ENCODE measurements at places on chromosomes 2 and 18.

- DNase-seq: no peak
Measured at GRCh38 chr2:215839309-215839708, 174.0 kb downstream of the MREG start.

GRCh38 chr2:160731415-160731814 lies 237.8 kb upstream of the RBMS1 start:
- no peak for DNase-seq

GRCh38 chr2:225041207-225041850 lies 939 bp downstream of the DOCK10 start:
- DNase-seq: peak; percentile 37

GRCh38 chr2:234839285-234839684 lies 112.5 kb upstream of the SH3BP4 start:
- DNase-seq: no peak

- DNase-seq: no peak
Measured at GRCh38 chr2:121192576-121192975, 92.4 kb downstream of the TFCP2L1 start.

DNA sequence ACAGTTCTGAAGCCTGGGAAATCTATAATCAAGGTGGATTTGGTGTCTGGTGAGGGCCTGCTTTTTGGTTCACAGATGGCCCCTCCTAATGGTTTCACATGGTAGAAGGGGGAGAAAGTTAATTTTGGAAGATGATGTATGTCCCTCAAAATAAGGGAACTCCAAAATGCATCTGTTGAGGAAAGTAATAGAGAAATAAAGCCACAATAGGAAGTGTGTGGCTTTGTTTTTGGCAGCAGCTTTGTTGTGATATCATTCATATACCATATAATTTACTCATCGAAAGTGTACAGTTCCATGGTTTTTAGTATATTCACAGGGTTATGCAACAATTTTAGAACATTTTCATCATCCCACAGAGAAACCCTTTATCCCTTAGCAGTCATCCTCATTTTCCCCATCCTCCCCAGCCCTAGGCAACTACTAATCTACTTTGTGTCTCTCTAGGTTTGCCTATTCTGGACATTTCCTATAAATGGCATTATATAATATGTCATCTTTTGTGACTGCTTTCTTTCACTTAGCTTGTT lies 274.0 kb upstream of the FAM98A start:
- DNase-seq: no peak

GRCh38 chr2:187442378-187442777 lies 5.7 kb downstream of the CALCRL start:
- DNase-seq: no peak

- no peak for DNase-seq
Measured at GRCh38 chr2:237091779-237092436, 6.2 kb downstream of the COPS8 start.

DNA sequence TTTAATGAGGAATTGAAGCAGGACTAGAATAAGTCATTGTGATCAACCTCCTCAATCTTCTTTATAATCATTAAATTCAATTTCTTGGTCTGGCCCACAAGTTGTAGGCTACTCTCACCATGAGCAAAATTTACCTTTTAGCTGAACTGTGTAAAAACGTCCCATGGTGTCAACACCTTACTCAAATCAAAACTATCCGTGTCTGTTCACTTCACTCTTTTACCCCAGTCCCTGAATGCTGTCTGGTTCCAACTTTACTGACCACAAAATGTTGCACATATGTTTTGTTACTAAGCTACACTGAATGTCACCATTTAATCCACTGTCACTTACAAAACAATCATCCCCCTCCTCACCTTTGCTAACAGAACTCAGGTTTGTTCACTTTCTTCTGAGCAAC lies 951.6 kb upstream of the SLC39A10 start:
- DNase-seq: no peak

DNA sequence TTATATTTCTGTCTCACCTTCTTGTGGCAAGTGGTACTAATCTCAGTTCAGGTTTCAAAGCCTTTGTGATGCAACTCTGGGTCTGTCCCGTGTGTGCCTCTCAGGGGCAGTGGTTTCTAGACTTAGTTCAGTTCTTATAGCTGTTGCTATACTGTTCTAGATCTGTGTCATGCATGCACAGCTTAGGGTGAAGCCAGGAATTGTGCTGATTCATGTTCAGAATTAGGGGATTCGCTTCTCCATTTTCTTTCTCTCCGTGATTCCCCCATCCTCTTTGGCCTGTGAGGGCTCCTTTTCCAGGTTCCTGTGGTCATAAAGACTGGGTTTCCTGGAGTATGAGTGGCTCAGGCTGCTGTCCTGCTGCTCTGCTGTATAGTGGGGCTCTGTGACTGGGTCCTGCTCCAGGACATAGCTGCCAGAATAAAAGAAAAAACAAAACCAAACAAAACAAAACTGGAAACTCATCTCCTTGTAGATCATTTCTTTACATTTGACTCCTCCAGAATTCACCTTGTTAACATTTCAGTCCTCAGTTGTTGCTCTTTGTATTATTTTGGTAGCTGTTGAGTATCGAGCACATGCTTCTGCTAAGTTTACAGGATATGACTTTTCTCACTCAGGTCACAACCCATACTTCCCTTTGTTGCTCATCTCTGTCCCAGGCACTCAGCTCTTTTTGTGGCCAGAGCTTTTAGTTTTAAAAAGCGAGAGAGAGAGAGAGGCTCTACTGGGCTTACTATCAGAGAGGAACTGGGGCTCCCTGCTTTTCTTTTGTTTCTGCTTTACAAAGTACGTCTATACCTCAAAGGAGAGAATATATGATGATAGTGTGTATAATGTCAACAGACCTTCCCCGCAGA lies 34.2 kb downstream of the CERS6 start:
- no peak for DNase-seq

- no peak for DNase-seq
Measured at GRCh38 chr18:11791131-11791530, 60.1 kb upstream of the CHMP1B start.

- no peak for DNase-seq
Measured at GRCh38 chr2:106158871-106159270, 35.2 kb downstream of the UXS1 start.

- DNase-seq: no peak
Measured at GRCh38 chr18:44837482-44838180, 156.9 kb downstream of the SETBP1 start.

DNA sequence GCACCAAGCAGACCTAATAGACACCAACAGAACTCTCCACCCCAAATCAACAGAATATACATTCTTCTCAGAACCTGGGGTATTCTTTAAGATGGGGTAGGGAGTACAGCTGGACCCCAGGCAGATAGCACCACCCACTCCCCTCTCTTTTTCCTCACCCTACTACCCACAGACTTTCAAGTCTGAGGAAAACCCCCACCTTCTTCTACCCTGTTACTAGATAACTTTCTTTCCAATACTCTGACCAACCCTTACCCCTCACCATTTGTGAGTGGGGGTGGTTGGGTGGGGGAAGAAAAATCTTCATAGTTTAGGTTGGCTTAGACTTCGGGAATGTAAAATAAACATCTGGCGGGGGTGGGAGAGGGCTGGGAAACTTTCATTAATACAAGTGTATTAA lies 20.3 kb upstream of the ZBTB14 start:
- no peak for DNase-seq

DNA sequence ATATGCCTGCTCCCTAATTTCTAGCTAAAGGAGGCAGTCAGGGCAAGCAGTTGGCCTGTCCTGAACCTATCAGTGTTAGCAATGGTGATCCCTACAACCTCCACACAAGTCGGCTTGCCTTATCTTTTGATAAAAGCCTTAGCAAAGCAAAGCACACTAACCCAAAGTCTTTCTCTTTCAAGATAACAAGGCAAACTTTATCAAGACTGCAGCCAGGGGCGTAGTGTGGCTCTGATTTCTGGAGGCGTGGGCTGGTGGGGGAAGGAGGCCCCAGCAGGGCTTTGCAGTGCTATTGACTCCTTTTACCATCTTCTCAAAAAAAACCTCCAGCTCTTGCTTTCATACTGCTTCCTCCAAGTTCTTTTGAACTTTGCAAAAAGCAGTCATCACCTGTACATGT lies 40.2 kb upstream of the LAMA1 start:
- DNase-seq: no peak

GRCh38 chr2:27264753-27265535 lies 2.1 kb upstream of the SLC30A3 start:
- peak; percentile 23 for DNase-seq

DNA sequence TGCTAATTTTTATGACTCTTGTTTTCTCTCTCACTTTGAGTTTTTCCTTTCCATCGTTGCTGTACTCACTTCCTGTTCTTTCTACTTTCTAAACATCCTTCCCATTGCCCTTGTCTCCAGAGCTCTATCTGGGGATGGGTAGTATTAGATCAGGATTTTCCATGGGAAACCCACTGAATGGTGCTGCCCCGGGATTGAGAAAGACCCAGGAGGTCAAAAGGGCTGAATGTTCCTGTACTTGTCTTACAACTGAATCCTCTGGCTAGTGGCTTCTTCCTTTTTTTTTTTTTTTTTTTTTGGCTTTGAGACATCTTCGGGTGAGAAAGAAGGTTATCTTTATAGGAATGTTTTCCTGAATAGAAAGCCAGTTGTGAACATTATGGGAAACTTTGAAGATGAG lies 364.8 kb upstream of the SLC14A2 start:
- no peak for DNase-seq

DNA sequence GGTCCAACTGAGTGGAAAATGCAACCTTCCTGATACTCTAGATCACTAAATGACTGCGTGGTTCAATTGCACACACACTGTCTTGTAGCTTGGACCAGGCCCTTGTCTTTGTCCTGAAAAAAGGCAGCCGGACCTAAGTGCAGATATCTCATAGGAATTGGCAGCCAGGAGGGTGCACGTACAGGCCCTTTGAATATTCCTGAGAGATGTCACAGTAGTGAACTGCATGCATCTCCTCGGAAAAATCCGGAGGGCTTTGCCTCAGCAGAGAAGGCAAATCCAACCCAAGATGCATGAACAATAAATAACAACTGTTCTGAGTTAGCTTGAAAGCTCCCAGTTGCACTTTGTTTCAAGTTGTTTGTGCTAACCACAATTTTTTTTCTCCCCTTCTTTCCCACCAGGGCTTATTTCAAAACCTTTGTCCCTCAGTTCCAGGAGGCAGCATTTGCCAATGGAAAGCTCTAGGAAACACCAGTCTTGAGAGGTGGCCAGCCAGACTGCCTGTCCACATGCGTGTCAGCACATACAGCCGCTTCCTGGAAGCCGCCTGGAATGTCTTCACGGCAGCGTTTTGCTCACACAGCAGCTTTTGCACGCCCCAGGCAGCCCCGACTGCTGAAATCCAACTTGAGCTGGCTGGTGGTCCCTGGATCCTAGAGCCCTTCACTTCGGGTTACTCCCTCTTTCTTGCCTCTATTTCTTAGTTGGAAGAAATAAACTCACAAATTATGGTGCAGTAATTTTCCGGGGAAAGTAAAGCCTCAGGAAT lies 54.4 kb upstream of the FOSL2 start:
- DNase-seq: no peak

GRCh38 chr2:17226941-17227490 lies 291.2 kb downstream of the RAD51AP2 start:
- DNase-seq: no peak

- no peak for DNase-seq
Measured at GRCh38 chr18:61896757-61897156, 4.0 kb upstream of the RNF152 start.

GRCh38 chr2:36695746-36696415 lies 626 bp upstream of the VIT start:
- DNase-seq: no peak

- no peak for DNase-seq
Measured at GRCh38 chr2:158667586-158667985, 127.5 kb upstream of the DAPL1 start.

DNA sequence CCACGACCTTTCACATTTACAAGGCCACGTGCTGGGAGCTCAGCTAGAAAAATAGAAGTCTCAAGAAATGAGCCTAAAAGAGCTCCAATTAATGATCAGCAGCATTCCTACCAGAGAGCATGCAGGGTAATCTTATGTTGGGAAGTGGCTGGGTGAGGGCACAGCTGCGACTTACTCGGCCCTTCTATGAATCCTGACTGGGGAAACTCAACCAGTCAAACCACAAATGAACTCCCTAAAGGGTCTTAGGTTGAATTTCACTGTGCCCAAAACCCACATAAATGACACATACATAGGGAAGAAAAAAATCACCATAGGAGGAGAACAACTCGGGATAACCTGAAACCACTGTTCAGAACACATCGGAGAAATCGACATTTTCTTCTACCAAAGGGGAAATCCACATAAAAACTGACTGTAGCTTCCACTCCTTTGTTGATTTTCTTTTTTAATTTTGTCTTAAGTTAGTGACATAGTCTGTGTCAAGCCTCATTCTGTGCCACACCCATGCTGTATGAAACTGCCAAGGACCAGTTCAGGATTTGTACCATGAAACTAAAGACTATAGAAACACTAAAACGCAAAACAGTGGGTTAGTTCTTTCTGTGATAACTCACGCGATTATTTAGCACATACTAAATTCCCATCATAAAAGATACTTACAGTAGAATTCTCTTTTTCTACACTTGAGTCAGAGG lies 54.7 kb downstream of the UXS1 start:
- DNase-seq: no peak

GRCh38 chr2:26653207-26654060 lies 12.3 kb upstream of the CIB4 start:
- no peak for DNase-seq

DNA sequence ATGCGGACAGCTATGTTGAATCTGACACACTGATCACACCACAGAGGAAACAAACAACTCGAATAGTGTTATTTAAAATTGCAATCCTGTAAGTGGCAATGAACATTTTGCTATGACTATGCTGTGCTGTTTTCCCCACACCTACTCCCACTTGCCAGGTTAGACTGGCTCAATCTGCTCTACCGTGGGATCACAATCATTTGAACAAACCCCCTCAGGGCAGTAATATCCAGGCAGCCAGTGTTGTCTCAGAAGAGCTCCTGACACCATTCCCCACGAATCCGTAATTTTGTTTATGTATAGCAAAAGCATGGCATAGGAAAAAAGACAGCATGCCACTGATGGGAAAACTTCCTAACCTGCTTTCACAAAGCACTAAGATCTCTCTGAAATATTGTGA lies 284.3 kb downstream of the ERBB4 start:
- DNase-seq: no peak

GRCh38 chr18:11663439-11664029 lies 25.5 kb upstream of the GNAL start:
- DNase-seq: no peak

- no peak for DNase-seq
Measured at GRCh38 chr2:135662088-135662487, 79.6 kb upstream of the UBXN4 start.

DNA sequence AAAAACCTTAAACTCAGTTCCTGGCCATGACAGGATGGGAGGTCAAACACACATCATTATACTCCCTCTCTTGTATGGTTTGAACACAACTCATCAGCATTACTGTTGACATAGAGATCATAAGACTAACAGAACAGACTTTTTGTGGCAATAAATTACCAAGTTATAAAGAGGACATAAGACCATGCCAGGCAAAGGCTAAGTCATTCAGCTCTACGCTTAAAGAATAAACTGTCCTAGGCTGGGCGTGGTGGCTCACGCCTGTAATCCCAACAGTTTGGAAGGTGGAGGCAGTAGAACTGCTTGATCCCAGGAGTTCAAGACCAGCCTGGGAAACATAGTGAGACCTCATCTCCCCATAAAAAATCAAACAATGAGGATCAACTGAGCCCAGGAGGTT lies 16.4 kb downstream of the NLRC4 start:
- no peak for DNase-seq

- no peak for DNase-seq
Measured at GRCh38 chr2:98347298-98348065, 1.2 kb downstream of the CNGA3 start.

Data from stimulated activated CD8-positive, alpha-beta memory T cell treated with anti-CD3 and anti-CD28 coated beads, Interleukin-7, amount 100 ng/mL, for 24 hours (primary cell).